Islet precursor cell (in vitro differentiated cells): ENCODE measurements at places on chromosomes 16 and 17.

GRCh38 chr17:7367083-7367482 is 12.1 kb downstream of the TMEM95 start:
- DNase-seq, result peak; percentile 50

DNA sequence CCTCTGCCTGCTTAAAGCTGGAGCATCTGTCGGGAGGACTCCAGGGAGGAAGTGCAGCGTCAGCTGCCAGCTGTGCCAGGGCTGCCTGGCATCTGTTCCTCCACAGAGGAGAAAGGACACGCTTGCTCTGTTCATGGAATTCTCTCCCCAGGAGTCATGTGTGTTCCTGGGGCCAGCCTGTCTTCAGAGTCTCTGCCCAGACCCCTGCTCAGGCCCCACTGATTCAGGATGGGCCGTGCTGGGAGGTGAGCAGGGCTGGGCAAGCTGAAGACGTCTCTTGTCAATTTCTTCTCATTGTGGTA is 24.2 kb downstream of the CRISPLD2 start:
- DNase-seq, result no peak

- DNase-seq, result no peak
Measured at GRCh38 chr17:50903604-50904517, 37.7 kb upstream of the TOB1 start.

- peak; percentile 83 for DNase-seq
Measured at GRCh38 chr16:66894948-66895688, 14.8 kb downstream of the PDP2 start.

GRCh38 chr17:78117027-78117981 is 11.3 kb downstream of the TMC6 start:
- no peak for DNase-seq

- DNase-seq, result peak; percentile 64
Measured at GRCh38 chr17:55062921-55063320, 94.4 kb downstream of the STXBP4 start.

DNA sequence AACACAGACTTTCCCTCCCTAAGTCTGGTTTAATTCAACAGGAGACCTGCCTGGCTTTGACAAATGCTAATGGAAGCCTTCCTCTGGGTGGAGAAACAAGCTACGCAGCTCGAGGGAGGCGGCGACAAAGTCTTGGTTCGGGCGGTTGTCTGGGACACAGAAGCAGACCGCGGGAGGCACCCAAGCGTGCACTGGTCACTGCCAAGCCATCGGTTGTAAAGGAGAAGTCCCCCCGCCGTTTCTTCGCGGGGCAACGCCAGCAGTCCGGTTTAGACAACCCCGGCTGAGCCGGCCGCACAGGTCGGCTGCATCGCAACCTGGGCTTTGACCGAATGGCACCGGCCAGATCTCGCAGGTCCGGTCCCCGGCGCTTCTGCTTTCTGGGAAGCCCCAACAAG is 586 bp downstream of the GLYR1 start:
- peak; percentile 90 for DNase-seq
